ENCODE measurements at places on chromosomes 5 and 9. TPM values are rescaled to one million over a fixed set of nuclear protein-coding genes. Genes with fewer than 3 reads are reported as not detected.

IL3 gene
- total RNA-seq, result not detected

C5orf52 gene
- total RNA-seq, result not detected

CDC20B gene
- 0.07 TPM for total RNA-seq

IQGAP2 gene
- total RNA-seq, result 1.2 TPM

FKTN gene
- 8.3 TPM for total RNA-seq

BOD1 gene
- total RNA-seq, result 67.7 TPM

CDKN2AIPNL gene
- 44.4 TPM for total RNA-seq

NREP gene
- total RNA-seq, result 3.2 TPM

CCDC107 gene
- total RNA-seq, result 21.2 TPM

AFF4 gene
- 21.0 TPM for total RNA-seq

BNC2 gene
- total RNA-seq, result 4.1 TPM

TTC16 gene
- total RNA-seq, result not detected

TMEM171 gene
- 7.5 TPM for total RNA-seq

PCDHGB2 gene
- 0.08 TPM for total RNA-seq

HTR1A gene
- not detected for total RNA-seq

SLC45A2 gene
- 0.05 TPM for total RNA-seq

PPP2R2B gene
- total RNA-seq, result 0.14 TPM

SV2C gene
- not detected for total RNA-seq

TMED7 gene
- 51.7 TPM for total RNA-seq

FLT4 gene
- 3.1 TPM for total RNA-seq

LRRC19 gene
- not detected for total RNA-seq

RNF180 gene
- total RNA-seq, result 0.45 TPM

CKS2 gene
- total RNA-seq, result 438 TPM

SEMA5A gene
- not detected for total RNA-seq

DYNC2I2 gene
- total RNA-seq, result 145 TPM

PCDHGA11 gene
- total RNA-seq, result 0.02 TPM

CERCAM gene
- 38.8 TPM for total RNA-seq

KIAA1958 gene
- total RNA-seq, result 2.1 TPM

CDHR2 gene
- total RNA-seq, result 0.13 TPM

NEUROG1 gene
- not detected for total RNA-seq

All from A549 treated with CORT108297 at 1 μM for 4 hours (cell line).